ENCODE measurements at places on chromosomes 5 and 9.

GRCh38 chr5:65209341-65209740 is 272.4 kb downstream of the ADAMTS6 start:
- peak; percentile 62 for DNase-seq

DNA sequence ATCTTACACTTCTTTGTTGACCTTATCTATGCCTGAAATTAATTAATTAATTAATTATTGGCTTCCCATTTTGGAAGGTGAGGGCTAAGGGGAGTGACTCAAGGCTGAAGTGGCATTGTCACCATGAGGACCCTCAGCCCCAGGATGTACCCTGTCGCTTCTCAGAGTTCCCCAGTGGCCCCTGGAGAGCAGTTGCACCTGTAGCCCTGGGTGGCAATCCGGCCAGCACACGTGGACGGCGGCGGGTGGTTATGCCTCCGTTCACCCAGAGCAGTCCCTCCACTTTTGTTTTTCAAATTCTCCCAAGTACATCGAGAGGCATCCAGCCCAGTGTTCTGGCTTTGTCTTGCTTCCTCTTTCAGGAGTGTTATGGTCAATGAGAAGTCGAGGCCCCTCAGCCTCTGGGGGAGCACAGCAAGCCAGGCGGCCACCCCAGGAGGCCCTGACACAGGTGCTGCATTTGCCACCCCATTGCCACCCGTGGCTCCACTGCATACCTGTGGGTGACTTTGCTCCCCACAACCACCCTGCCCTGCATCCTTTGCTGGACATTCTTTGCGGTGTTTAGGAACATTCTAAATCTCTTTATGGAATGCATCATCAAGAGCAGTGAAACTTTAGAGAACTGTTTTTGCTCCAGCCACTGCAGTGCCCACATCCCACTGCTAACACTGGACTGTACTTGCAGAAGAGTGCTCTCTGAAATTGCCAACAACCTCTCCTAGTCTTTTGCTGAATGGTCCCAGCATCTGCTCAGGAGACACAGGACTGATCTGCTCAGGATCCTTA is 11.5 kb upstream of the IRX2 start:
- DNase-seq, result no peak

GRCh38 chr9:91771027-91771426 is 179.0 kb downstream of the ROR2 start:
- peak; percentile 93 for DNase-seq

DNA sequence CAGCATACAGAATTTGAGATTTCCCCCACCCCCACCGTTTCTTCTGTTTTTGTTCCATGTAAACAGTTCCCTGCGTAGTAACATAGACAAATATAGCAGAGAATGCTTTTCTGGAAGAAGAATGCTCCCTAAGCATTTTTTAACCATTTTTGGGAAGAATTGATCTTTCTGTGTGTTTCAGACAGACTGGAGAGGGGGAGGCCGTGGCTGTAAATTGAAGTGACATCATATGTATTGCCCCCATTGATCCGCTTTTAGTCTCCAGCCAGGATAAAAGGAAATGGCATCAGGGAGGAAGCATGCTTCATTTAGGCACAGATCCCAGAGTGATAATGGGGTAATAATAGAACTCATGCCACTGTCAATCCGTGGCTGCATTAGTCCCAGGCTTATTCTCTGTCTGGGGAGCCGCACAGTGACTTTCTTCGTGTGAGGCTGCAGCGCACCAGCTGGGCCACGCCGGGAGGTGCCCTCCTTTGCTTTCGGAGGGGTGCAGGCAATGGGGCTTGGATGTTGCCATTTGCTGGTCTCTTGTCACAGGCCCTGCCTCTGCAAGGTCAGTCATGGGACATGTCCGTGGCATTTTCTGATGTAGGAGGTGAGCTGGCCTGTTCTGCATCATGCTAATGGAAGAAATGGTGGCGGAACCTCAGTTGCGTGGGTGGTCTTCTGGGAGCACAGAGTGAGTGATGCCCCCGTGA is 261.5 kb downstream of the FANCC start:
- DNase-seq, result peak; percentile 75

GRCh38 chr5:109561447-109561846 is 128.3 kb upstream of the MAN2A1 start:
- no peak for DNase-seq

DNA sequence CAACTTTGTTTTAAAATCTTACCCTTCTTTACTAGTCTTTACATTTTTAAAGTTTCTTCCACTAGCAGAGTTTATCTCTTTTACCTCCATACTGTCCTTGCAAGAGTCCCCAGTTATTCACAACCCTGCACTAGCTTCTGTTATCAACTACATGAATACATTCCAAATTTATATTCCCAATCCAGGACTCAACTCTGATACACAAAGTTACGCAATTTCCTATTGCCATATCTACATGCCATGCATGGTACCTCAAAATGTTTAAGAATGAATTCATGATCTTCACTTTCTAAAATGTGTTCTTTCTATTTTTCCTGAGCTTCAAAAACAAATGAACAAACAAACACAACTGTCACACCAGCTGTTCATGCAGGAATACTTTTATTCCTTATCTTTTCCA is 668.7 kb downstream of the CDH18 start:
- DNase-seq, result no peak

- DNase-seq, result no peak
Observed at GRCh38 chr9:77975036-77975435, 56.6 kb downstream of the GNAQ start.
